ENCODE measurements at places on chromosomes 3 and 15.

- DNase-seq = peak; percentile 30
Observed at GRCh38 chr15:57541805-57542504, 49.7 kb upstream of the MYZAP start.

DNA sequence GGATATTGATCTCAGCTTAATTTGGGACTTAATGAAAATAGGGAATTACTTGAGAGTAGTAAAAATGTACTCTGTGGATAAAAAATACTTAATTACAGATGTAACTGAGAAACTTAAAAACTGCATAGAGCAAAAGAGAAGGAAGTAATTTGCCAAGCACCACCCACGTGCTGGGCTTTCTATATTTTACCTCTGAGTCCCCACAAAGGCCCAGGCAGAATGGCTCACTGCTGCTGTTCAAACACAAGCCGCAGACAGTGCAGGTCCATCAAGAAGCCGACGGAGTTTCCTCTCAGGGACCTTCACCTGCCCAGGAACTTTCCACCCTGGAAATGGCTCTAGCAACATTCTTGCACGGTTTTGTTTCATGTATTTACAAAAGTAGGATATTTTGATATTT is 77.2 kb upstream of the TRPM1 start:
- DNase-seq = no peak

DNA sequence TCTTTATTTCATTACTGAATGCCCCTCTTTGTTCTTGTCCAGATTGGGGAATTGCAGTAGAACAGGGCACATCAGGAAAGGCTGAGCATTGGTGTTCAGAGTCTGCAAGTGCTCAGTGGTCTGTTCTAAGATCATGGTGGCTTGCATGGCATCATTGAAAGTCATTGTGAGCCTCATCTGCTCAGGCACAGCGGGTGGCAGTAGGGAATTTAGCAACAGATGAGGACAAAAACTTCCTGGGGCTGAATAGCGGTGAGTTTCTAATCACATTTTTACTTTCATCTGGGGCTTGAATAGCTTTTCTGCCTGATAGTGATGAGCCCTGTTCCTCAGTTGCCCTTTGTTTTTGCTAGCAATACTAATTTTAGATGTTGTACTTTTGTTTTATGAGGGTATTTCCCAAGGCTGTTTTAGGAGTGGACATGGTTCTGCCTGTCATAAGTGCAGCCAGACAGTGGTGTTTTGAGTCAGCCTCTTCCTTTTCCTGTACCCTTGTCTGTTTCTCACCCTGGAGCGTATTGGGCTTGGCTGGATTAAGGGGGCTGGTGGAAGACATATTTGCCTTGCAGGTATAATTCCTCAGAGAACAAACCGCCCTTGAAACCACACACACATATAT is 127.2 kb upstream of the IL12A start:
- no peak for DNase-seq

DNA sequence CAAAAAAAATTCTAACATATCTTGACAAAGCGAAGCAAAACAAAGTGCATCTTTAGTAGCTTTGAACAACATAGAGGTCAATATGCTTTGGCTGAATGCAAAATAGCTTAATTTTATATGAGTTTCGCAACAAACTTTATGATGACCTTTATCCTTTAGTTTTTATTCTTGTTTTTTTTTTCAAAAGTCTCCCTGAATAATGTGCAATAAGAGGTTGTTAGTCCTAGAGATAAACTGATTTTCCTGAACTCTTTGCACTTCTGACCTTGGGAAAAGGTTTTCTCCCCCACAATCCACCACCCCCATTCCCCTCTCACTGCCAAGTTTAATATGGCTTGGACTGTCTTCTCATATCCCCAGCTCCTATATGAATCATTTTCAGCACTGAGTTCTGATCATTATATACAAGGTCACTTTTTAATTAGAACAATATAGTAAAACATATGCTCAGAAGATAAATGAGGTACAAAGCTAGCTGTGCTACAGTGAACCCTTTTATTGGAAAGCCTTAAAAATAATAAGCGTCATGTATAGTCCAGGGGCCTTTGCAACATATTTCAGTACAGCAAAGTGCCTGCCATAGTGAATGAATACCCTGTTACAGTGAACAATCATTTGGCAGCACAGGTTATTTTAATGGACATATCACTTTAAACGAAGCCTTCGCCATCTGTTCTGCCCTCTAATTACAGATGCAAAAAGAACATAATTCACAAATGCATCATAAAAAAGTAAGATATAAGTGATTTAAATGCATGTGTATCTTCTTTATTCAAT is 496.3 kb upstream of the NR2F2 start:
- no peak for DNase-seq

DNA sequence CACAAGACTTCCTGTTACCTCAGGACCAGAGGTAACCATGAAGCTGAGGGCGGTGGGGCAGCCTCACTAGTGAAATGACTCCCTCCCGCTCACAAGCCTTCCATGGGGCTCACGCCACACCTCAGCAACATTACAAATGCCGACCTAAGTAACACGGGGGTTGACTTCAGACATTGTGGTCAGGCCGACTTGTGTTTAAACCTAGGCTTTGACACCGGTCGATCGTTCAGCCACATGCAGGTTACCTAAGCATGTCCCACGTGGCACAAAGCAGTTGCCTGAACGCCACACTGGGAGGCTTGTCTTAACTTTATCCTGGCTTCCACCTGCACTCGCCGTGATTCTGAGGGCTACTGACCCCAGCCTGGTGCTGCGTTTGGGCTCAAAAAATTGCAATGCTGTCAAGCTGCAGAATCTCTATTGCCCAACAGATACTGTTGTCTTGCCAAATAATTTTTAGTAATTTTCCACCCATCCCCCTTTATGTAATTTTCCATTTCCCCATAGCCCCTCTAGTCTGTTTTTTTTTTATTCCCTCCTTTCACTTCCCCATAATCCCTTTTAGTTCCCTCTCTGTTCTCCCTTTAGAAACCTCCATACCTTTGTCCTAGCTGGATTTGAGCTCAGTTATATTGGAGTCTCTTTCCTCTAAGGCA is 158.6 kb upstream of the RGMA start:
- DNase-seq = no peak

DNA sequence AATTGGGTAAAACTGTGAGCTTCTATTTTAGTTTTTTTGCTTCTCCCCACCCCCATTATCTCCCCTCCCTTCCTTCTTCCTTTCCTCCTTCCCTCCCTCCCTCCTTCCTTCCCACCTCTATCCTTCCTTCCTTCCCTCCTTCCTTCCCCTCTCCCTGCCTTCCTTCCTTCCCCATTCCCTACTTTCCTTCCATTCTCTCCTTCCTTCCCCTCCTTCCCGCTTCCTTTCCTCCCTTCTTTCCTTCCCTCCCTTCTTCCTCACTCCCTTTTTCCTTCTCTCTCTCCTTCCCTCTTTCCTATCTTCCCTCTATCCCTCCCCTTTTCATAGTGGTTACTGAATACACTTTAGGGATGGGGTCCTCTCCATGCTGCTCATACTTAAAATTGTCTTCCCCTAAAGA is 40.4 kb upstream of the C3orf22 start:
- no peak for DNase-seq

GRCh38 chr15:29925227-29926082 is 103.2 kb upstream of the TJP1 start:
- DNase-seq = no peak

- no peak for DNase-seq
Observed at GRCh38 chr3:63900010-63900409, 12.2 kb downstream of the SCAANT1 start.

DNA sequence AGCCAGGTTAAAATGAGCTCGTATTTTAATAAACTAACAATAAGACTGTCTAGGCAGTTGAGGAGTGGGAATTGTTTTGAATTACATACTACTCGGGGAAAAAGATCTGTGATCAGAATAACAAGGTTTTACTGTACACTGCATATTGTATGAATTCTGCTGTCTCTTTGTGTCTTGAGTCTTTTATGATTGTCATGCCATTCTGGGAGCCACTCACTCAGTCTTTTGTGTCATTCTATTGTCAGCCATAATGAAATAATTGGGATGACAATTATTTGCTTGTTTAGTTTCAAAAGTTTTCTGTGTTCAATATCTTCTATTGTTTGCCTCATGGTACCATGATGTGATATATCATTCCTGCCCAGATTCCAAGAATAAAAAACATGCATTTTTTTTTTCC is 339.6 kb upstream of the TBL1XR1 start:
- peak; percentile 45 for DNase-seq

DNA sequence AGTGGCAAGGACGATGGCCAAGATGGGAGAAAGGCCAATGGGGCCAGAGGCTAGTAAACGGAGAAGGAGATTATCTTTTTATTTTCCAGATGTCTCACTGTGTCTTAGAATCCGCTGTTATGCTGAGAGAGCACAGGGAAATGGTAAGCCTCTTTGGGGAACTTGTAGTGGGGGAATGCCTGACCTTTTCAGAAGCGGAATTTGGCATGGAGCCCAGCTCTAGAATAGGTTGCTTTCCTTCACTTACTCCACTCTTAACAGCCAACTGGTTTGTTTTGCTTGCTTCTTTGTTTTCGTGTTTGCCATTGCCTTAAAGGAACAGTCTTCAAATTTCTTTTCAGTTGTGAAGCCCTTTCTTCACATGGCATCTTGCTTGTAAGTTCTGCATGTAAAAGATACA is 316.2 kb upstream of the THRB start:
- no peak for DNase-seq

- no peak for DNase-seq
Observed at GRCh38 chr3:114103858-114104257, 47.3 kb downstream of the QTRT2 start.

- DNase-seq = no peak
Observed at GRCh38 chr3:152703245-152703890, 131.6 kb upstream of the P2RY1 start.

DNA sequence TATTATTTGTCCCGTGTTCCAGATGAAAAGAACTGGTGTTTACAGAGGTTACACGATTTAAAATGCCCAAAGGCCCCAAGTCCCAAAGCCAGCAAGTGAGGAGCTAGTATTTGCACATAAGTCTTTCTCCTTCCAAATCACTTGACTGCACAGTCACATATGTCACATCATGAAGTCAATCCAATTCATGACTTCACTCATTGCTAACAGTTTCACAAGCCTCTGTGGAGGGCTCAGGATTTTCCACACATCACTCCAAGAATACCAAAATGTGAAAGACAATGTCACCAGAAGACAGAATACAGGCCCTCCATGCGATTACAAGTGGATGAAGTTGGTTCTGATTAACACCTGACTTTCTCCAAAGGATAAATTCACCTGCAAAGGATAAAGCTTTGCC is 283.1 kb upstream of the UBE2E2 start:
- no peak for DNase-seq

DNA sequence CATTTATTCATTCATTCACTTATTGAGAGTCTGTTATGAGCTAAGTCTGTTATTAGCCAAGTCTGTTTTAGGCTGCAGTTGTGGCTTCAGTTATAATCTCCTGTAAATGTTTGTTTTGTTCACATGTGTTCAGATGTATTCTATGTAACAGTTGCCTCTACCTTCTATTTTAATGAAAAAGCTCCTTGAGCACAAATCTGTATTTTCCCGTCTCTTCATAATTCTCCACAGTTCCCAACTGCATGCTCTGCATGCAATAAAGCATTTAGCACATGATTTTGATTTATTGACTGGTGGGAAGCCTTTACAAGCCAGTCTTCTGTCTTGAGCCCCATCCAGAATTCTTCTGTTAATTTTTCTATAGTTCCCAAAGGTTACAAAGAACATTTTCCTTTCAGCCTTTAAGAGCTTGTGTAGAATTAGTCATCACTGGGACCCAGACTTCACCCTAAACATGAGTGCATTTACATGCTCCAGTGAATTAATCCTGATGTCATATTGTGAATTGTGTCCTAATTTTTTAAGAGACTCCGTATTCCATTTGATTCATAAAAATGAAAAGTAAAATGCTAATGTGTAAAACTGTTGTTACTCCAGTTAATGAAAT is 122.3 kb upstream of the NR2E3 start:
- no peak for DNase-seq

GRCh38 chr3:13792512-13793371 is 87.1 kb downstream of the WNT7A start:
- DNase-seq = no peak

- DNase-seq = no peak
Observed at GRCh38 chr15:100221471-100222348, 120.1 kb downstream of the ADAMTS17 start.

DNA sequence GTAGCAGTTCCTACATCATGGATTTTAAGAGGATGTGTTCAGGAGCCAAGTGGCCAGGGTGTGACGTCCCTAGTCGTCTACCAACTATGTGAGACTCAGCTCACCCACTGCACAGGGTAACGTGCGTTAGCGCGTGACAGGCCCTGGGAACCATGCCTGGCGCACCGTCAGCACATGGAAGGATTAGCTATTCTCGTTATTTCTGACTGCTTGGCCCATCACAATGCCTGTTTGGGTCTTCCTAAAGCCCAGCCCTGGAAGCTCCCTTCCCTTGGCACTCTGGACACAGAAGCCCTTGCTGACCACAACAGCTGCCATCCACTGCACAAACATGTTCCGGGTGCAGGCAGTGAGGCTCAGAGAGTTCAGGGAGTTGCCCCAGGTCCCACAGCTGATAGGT is 91.0 kb upstream of the RPL32 start:
- no peak for DNase-seq

DNA sequence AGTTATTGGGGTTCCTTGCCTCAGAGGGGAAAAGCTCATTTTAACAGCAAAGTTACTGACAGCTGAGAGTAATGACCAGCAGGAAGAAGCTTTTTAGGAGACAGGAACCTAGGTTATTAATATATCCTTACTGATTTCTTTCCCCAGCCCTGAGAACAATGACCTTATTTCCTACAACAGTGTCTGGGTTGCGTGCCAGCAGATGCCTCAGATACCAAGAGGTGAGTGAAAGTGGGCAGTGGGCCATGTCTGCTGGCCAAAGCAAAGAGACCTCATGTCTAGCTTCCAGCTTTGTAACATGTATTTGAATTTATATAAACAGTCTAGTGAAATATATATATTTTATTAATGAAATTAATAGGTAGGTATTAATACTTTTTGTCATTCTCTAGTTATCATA is 5.0 kb downstream of the CCNDBP1 start:
- no peak for DNase-seq

GRCh38 chr3:133249490-133249889 is 150.4 kb upstream of the BFSP2 start:
- DNase-seq = no peak

GRCh38 chr3:147813256-147813655 is 404.1 kb downstream of the ZIC1 start:
- DNase-seq = no peak

DNA sequence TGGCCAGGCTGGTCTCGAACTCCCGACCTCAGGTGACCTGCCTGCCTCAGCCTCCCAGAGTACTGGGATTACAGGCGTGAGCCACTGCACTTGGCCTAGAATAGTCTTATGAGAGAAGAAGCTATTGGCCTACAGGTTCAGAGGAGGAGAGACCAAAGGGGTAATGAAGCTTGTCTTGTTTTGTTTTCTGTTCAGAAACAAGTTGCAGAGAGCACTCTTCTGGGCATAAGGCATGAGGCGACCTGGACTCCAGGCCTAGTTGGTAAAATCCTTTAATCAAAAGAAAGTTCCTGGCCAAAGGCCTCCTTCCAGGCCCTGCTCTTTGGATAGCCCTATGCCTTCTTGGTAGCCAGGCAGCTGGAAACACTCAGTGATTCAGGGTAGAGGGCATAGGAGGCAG is 87.3 kb upstream of the SKOR1 start:
- no peak for DNase-seq

- DNase-seq = no peak
Observed at GRCh38 chr3:65174713-65175112, 486.9 kb upstream of the ADAMTS9 start.

GRCh38 chr3:160473978-160474377 is 24.4 kb upstream of the TRIM59 start:
- DNase-seq = no peak

Data from hippocampal formation (tissue), 2 donors.